Left lung (tissue), 14 donors: ENCODE measurements at places on chromosomes 7 and 10. TPM values are rescaled to one million over a fixed set of nuclear protein-coding genes. Genes with fewer than 3 reads are reported as not detected.
A peak's percentile ranks its signal among the peaks of the same experiment; 100 is the strongest.

Gene CCDC3
- polyA plus RNA-seq = 11.8 TPM

GRCh38 chr7:108257954-108258353, 127.8 kb upstream of the LAMB4 start:
- no peak for DNase-seq

- peak; percentile 86 for DNase-seq
Observed at GRCh38 chr7:102063690-102064180, 222.9 kb upstream of the SH2B2 start.

Gene TWIST1
- 0.21 TPM for polyA plus RNA-seq

Gene AASS
- 70.5 TPM for polyA plus RNA-seq

DNA sequence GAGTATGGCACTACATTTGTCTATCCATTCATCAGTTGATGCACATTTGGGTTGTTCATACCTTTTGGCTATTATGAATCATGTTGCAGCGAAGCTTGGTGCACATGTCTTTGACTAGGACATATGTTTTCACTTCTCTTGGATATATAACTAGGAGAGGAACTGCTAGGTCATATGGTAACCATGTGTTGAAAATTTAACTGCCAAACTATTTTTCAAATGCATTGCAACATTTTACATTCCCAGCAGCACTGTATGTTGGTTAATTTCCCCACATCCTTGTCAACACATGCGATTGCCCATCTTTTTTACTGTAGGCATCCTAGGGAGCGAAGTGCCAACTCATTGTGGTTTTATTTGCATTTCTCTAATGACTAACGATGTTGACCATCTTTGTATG, 183.4 kb downstream of the PRKCQ start:
- no peak for DNase-seq

DNA sequence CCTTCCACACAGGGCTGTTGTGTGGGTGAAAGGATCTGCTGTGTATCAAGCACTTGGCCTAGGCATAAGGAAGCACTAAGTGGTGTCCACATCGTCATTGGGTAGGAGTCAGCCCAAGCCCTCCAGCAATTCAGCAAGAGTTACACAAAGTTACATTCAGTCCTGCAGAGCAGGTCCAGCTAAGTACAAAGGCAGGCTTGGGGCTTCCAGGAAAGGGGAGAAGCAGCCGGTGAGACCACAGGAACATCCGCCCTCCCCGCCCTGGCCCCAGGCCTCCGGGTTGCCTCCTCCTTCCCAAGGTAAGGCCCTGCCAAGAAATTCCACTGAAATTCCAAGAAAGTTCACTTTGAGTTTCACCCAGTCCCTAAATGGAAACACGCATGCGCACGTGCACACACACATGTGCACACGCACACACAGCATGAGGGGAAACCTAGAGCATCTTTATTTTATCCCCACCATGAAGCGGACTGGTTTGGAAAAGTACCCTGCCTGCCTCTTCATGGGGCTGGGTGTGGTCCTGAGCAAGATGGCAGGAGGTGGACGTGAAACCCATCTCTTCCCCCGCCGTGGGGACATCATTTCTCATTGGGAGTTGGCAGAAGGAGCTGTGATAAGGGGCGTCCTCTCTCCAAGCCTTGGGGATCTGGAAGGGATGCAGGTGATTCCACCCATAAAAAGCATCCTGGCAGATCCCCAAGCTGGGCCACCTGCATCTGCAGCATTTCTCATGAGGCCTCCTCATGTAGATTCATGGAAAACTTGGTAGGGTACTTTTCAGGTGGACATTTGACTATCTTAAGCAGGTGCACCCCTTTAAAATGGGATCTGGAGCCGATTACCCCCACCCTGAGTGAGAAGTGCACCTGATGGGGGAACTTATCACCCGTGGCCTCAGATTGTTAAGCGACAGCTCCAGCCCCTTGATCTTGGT, 69.1 kb upstream of the NANOS1 start:
- DNase-seq = no peak

DNA sequence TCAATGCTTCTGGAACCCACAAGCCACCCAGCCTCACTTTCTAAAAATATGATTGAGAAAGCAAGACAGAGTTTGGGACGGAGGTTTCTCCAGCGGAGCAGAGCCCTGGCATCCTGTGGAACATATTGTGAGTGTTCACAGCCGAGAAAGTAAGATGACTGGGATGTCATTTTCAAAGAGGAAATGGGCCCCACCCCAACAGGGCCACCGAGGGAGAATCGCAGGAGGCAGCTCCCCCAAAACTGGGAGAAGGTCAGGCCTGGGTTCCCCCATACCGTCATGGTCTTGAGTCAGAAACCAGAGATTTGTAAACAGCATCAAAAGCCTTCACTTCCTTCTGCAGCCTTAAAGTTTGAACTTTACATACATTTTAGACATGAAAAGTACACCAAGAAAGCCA, 560.0 kb downstream of the PTPRN2 start:
- no peak for DNase-seq

- DNase-seq = no peak
Observed at GRCh38 chr7:42869131-42870020, 42.5 kb downstream of the C7orf25 start.

Gene TMEM196
- polyA plus RNA-seq = 0.09 TPM

Gene HYAL4
- polyA plus RNA-seq = 0.44 TPM

DNA sequence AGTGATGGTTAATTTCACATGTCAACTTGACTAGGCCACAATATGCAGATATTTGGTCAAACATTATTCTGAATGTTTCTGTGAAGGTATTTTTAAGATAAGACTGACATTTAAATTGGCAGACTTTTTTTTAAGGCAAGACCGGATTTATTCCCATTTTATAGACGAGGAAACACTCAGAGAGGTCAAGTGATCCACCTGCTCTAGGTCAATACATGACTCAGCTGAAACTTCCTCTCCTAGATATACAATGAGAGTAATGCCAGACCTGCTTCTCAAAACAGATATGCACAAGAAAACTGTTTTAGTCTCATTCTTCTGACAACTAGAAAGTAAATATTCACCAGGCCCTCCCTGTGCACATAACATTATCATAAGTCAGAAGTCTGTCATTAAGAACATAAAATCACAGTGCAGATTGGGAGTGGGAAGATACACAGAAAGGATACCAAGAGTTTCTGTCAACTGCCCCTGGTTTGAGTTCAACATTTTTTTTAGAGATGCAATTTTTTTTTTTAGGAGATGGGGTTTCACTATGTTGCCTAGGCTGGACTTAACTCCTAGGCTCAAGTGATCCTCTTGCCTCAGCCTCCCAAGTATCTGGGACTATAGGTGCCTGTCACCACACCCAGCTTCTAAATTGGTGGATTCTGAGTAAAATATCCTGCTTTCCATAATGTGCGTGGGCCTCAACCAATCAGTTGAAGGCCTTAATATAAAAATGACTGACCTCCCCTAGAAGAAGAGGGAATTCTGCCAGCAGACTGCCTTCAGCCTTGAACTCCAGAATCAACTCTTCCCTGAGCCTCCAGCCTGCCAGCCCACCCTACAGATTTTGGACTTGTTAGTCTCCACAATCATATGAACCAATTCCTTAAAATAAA, 121.4 kb downstream of the ZFAND4 start:
- DNase-seq = no peak

Gene ANXA8L1
- 0.89 TPM for polyA plus RNA-seq

- DNase-seq = no peak
Observed at GRCh38 chr7:117630501-117630900, 150.7 kb downstream of the CFTR start.

Gene ATRNL1
- polyA plus RNA-seq = 4.6 TPM

- DNase-seq = no peak
Observed at GRCh38 chr10:128065881-128066534, 60.2 kb downstream of the MKI67 start.

GRCh38 chr7:138556771-138557484, 96.9 kb downstream of the TRIM24 start:
- no peak for DNase-seq

Gene PTPRZ1
- polyA plus RNA-seq = 81.3 TPM

Gene CD36
- polyA plus RNA-seq = 132 TPM

DNA sequence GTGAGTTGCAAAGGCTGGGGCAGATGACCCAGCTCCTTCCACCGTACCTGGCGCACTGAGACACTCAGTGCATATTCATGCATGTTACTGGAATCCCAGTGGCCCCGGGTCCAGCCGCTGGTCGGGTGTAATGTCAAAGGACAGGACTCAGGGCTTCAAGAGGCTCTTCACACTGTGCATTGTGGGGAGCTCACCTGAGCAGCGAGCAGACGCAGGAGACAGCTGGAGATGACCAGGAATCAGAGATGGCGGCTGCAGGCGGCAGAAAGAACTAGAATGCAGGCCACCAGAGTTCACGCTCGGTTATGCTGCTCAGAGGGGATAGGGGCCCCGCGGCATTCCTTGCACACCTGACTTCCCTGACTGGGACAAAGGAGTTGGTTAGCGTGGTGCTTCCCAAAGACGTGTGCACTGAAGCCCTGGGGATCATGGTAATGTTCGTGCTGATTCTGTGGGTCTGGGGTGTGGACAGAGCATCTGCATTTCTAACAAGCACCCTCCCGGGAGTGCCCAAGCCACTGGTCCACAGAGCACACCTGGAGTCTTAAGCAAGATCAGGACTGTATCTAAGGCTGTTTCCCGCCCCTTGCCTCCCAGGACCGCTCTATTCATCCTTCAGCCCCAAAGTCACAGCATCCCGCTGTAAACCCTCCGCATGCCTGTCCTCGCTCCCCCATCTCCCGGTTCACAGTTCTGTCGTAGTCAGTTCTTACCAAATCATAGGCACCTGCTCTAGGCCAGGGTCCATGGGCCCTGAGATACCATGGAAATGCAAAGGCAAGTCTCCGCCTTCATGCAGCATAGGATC, 71.0 kb downstream of the MKI67 start:
- no peak for DNase-seq

Gene PRTFDC1
- polyA plus RNA-seq = 49.6 TPM

Gene GBX1
- not detected for polyA plus RNA-seq

DNA sequence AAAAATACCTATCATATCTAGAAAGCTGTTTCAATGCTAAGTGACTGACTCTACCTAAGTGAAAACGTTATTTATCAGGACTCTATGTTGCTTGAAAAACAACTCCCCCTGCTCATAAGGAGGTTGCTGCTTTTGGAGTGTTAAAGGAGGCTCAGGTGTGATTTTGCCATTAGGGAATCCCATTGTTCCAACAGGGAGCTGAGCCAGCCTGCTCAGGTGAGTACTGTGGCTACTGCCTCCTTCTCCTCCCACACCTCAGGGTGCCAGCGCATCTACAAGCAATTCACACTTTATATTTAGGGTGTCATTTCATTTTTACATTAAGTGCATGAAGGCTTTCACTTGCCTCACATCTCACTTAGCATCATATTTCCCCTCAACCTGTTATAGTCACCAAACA, 84.7 kb downstream of the SEM1 start:
- no peak for DNase-seq

DNA sequence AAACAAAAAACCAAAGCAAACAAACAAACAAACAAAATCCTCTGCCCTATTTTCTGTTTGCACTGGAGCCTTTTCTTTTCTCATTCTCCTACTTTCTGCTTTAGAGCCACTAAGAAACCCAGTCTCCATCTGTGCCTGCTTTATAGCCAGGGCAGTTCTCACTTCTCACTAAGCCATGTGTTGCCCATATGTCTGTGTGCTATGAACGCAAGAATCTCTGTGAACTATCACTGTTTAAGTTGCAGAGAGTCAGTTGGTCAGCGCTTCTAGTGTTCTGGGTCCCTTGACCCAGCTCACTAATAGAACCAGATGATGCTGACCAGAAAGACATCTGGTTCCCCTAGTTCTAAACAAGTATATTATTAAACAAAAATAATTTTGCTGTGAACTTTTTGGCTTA, 81.4 kb downstream of the FAM185A start:
- no peak for DNase-seq

- no peak for DNase-seq
Observed at GRCh38 chr10:11612021-11613001, 861 bp upstream of the USP6NL start.

- DNase-seq = no peak
Observed at GRCh38 chr7:117825132-117825531, 48.1 kb downstream of the CTTNBP2 start.

DNA sequence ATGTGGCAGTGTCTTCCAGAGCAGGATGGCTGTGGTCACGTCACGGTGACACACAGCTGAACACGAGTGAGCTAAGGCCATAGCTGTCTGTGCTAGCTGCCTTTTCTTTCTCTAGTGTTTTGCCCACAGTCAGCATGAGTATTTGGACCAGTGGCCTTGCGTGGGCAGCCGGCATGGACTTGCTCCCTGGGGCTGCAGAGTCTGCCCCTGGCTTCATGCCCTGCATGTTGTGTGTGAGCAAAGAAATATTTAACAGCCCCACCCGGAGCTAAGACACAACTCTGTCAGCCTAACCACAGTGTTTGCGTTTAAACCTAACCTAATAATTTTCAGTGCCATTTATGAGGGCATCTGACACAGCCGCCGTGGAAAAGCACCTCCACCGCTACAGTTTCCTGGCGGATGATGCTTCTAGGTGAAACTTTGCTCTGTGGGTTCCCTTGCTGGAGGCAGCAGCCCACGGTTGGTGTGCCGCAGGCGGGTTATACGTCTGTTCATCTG, 14.6 kb downstream of the CHST12 start:
- peak; percentile 39 for DNase-seq

GRCh38 chr7:90842430-90842788, 246.3 kb downstream of the CDK14 start:
- DNase-seq = no peak

DNA sequence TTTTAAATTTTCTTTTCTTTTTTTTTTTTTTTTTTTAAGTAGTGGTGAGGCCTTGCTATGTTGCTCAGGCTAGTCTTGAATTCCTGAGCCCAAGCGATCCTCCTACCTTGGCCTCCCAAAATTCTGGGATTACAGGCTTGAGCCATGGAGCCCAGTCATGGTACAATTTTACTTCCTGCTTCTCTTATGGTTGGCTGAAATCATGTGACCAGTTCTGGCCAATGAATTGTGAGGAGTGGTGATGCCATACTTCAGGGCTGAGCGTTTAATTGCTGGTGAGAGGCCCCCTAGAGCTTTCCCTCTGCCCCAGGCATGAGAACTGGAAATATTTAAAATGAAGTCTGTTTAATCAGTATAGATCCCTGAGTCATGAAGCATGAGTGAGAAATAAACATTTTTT, 22.2 kb upstream of the BAIAP2L1 start:
- DNase-seq = no peak

Gene POLR2J2
- 2.1 TPM for polyA plus RNA-seq

DNA sequence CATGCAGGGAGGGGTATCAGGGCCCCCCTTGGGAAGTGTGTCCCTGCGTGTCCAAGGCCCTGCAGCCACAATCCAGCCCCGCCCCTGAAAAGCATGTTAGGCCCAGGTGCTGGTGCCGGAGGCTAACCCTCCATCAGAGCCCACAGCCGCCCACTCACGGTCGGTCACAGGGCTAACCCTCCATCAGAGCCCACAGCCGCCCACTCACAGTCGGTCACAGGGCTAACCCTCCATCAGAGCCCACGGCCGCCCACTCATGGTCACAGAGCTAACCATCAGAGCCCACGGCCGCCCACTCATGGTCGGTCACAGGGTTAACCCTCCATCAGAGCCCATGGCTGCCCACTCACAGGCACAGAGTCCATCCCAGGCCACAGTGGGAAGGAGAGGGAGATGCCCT, 426.0 kb downstream of the DNAJB6 start:
- DNase-seq = no peak

- no peak for DNase-seq
Observed at GRCh38 chr10:106252541-106252940, 912.0 kb downstream of the SORCS1 start.
